Trophoblast cell (in vitro differentiated cells and primary cell): ENCODE measurements at places on chromosomes 12 and 14.

DNA sequence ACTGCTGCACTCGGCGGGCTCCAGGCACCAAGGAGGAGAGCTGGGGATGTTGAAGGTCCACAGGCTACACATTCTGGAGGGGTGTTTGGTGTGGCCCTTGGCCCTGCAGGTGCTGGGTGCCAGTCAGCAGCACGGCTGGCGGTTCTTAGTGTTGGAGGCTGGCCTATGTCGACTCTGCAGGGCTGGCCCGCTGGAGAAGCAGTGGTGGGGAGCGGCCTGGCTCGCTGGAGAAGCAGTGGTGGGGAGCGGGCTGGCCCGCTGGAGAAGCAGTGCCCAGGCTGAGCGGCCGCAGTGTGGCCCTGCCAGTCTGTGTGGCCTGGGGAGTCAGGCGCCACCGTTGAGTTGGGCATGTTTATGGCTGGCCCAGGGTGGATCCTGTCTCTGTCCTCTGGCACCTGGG lies 27.3 kb downstream of the MTA1 start:
- no peak for DNase-seq

GRCh38 chr14:58718226-58719205 lies 80.8 kb downstream of the DACT1 start:
- no peak for DNase-seq

DNA sequence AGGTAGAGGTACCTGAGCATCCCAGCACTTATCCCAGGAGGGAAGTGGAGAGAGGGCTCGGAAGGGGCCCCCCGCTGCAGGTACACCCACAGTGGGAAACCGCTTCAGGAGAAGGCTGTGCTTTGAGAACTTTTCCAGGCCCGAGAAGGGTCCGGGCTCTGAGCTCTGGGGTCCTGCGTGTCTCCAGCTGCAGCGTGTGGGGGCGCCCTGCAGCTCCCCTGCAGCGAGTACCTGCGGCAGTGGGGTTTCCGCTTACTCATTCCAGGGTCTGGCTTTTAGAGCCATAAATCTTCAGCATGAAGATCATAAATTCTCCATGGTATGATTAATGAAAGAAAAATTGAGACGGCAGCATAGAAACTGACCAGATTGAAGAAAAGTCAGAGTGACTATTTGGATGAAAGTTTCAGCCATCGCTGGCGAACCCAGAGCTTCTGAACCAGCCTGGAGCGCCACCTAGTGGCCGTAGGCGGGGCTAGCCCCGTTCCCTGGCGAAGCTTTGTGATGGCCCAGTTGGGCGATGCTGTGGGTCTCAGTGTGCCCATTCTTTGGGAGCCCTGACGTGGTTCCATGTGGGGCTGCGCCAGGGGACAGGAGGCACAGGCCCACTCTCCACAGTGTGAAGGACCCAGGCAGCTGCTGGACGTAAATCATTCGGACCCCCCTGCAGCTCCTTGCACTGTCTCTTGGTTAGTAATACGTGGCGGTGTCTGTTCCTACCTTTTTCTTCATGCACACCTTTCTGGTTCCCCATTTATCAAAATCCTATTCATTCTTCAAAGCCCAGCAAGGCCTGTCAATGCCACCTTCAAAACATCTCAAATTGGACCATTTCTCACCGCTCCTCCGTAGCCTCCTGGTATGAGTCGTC lies 198.2 kb downstream of the TSPAN9 start:
- peak; percentile 65 for DNase-seq

- DNase-seq, result peak; percentile 27
These were observed 501 bp downstream of the RIMKLB start for GRCh38 chr12:8698132-8698851.

- DNase-seq, result no peak
These were observed 18.5 kb upstream of the CD9 start for GRCh38 chr12:6181583-6182278.

DNA sequence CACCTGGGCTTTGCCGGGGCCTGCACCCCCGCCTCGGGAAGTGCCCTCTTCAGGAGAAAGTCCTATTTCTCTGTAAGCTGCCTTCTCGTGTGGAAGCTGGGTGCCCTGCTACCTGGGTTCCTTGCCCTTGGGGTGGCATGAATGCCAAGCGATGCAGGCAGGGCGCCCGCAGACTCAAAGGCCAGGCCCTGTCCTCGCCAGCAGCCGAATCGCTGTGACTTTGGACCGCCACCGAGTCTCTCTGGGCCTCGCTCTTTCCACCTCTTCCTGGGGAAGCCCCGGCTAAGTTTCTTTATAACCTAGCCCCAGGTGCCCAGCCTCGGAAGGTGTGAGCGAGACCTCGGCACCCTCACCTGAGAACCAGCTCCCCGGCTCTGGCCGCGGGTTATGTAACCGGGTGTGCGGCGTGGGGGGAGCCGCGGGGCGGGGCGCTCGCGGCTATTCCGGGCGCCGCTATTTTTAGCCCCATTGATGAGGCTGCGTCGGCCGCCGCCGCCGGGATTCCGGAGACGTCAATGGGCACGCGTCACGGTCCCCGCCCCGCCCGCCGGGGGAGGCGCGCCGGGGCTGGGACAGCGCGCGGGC lies 14.6 kb upstream of the NR4A1 start:
- DNase-seq, result peak; percentile 92

- peak; percentile 14 for DNase-seq
These were observed 259.1 kb upstream of the FKBP4 start for GRCh38 chr12:2535583-2536204.

DNA sequence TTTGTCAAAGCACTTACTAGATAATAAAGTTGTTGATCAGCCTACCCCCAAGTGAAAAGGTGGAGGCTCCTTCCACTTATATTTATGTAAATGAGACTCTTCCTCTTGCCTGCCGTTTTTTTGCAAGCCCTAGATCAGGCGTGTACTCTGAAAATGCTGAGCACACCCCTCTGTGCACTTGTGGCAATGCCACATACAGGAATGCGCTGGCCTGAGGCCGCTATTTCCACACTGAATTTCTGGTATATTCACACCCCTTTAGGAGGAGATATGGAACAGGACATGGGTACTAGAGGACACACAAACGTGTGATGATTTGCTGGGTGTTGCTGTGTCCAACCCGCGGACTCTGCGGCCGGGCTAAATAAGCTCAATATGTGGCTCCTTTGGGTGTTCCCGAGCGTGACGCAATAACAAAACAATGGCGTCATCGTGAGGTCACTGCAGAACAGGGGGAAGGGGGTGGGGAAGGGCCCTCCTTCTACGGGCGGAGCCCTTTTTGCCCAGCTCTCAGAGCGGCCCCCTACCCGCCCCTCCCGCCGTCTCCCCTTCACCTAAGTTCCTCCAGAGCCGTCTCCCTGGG lies 554 bp upstream of the TSPAN31 start:
- peak; percentile 53 for DNase-seq

DNA sequence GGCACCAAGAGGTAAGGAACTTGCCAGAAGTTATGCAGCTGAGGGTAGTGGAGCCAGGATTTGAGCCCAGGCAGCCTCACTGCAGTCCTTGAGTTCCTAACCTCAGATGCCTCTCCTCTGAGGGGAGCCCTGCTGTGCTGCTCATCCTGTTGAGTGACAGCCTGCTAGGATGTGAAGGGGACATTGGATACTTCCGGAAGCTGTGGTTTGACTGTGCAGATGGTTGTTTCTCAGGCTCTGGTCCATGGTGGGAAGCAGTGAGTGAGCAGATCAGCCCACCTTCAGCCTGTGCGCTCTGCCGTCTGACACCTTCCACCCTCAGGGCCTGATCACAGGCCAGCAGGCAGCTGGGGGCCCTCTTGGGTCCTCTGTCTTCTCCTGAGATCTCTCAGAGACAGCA lies 253.2 kb downstream of the CACNA1C start:
- no peak for DNase-seq

- DNase-seq, result peak; percentile 88
These were observed 1.2 kb upstream of the BMAL2 start for GRCh38 chr12:27331291-27331926.

- no peak for DNase-seq
These were observed 61.7 kb downstream of the PPP1R12A start for GRCh38 chr12:79873201-79873600.

GRCh38 chr12:96213869-96214268 lies 19.7 kb downstream of the ELK3 start:
- DNase-seq, result no peak

DNA sequence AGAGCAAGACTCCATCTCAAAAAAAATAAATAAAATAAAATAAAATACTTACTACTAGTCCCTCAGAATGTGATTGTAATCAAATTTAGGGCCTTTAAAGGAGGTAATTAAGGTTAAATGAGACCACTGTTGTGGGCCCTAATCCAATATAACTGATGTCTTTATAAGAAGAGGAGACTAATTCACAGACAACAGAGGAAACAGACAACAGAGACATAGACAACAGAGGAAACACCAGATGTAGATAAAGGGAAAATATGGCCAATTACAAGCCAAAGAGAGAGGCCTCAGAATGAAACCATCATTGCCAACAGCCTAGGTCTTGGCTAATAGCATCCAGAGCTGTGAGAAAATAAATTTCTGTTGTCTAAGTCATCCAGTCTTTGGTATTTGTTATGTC lies 669.0 kb upstream of the FOXG1 start:
- DNase-seq, result no peak

GRCh38 chr12:86697916-86698640 lies 441.9 kb upstream of the MGAT4C start:
- DNase-seq, result no peak

DNA sequence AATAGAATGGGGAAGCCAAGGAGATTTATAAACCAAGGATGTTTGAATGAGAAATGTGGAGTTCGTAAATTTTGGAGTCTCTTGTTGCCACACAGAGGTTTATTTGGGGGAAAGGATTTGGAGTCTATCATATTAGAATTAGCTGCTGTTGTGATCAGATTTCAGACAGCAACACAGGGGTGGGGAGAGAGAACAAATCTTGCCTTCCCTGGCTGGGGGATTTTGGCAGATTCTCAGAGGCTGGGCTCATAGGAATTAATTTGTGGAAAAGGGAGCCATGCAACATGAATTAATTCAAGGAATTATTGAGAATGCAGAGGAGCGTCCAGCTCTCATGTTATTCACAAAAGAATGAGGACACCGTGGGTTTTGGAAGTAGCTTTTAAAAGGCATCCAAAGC lies 73.9 kb upstream of the PRMT8 start:
- no peak for DNase-seq

- no peak for DNase-seq
These were observed 272.2 kb upstream of the TMPO start for GRCh38 chr12:98243190-98243589.

DNA sequence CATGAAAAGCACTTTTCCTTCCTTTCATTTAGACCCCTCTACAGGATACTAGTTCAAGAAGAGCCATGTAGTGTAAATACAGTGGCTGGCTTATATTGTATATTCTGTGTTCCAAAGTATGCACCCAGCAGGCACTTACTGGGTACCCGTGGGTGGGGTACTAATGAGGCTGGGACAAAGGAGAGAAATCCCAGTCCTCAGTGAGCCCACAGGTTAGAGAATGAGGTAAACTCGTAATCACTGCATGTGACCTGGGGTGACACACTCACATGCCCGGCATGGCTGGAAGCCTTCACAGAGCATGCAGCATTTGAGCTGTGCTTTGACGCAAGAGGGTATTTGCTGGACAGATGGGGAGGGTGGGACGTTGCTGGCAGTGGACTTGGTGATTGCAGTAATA lies 17.1 kb downstream of the SLC24A4 start:
- DNase-seq, result no peak

DNA sequence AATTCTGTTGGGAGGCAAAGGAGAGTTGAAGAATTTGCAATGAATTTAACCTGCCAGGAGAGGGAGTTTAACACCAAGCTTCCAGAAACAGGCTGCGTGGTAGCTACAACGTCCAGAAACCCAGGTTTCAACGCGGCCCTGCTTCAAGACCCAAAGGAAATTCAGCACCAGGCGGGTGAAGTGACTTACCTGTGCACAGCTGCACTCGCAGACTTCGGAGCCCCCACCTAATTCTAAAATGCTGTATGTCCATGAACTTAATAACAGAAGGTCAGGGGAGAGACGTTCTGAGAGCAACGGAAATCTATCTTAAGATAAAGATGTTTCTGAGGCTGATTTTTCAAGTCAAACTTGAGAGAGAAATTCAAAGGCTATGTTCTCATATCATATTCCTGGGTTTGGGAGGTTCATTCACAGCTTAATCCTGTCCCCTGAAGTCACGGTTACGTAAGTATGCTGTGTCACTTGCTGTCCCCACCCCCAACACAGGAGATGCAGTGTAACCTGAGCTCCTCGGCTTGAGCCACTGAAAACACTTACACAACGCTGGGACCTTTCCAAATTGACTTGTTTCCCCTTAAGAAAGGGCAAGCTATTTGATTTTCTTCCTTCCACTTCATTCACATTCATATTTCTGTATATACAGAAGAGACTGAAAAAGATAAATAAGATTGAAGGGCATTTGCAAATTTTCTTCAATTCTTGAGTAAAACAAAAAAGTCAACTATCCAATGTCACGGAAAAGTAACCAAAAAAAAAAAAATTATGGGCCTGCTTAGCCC lies 22.7 kb downstream of the CLIP1 start:
- DNase-seq, result peak; percentile 89

GRCh38 chr14:58356268-58356667 lies 39.5 kb upstream of the TOMM20L start:
- no peak for DNase-seq
